ENCODE measurements at places on chromosomes 3 and 15. TPM values are rescaled to one million over a fixed set of nuclear protein-coding genes. Genes with fewer than 3 reads are reported as not detected.
A peak's percentile ranks its signal among the peaks of the same experiment; 100 is the strongest.

ACOX2 gene
- total RNA-seq, result 31.2 TPM

- peak; percentile 93 for DNase-seq
Observed at GRCh38 chr3:42012935-42013690, 51.2 kb upstream of the ULK4 start.

- DNase-seq, result no peak
Observed at GRCh38 chr3:169811631-169812331, 889 bp upstream of the LRRIQ4 start.

DNA sequence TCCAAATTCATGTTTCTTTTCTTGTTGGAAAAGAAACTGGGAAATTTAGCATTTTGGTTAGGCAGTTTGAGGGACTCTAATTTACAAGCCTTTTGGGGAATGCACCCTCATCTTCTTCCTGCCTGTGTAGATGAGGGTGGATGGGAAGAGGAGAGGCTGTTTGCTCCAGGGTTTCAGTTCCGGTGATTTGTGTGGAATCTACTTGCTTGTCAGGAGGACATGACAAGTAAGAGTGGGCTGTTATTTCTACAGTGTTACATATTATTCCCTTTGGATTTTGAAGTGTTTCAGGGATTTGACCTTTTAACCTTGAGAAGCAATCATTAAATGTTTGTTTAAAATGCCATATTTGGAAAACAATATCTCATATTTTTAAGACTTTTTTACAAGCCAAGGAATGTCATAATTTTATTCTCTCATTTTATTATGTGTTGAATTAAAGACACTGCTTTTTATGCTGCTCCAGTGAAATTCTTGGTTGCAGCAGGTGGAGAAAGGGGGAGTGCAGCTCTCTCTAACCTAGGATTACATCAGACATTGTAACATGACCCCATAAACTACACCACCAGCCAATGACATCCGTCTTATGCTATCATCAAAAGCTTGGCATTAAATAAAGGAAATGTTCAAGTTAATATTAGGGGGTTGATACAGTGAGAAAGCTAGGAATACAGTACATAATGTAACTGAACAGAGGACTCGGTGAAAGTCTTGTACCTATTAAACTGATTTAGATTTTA is 30.2 kb downstream of the PLAAT1 start:
- no peak for DNase-seq

- no peak for DNase-seq
Observed at GRCh38 chr15:71281256-71281655, 166.0 kb downstream of the THSD4 start.

- DNase-seq, result no peak
Observed at GRCh38 chr3:16402451-16402850, 111.0 kb downstream of the RFTN1 start.

GRCh38 chr3:33525232-33525631 is 85.0 kb upstream of the UBP1 start:
- DNase-seq, result no peak

CTXN2 gene
- not detected for total RNA-seq

ZNF662 gene
- 6.6 TPM for total RNA-seq

CEMIP gene
- 0.46 TPM for total RNA-seq

DNA sequence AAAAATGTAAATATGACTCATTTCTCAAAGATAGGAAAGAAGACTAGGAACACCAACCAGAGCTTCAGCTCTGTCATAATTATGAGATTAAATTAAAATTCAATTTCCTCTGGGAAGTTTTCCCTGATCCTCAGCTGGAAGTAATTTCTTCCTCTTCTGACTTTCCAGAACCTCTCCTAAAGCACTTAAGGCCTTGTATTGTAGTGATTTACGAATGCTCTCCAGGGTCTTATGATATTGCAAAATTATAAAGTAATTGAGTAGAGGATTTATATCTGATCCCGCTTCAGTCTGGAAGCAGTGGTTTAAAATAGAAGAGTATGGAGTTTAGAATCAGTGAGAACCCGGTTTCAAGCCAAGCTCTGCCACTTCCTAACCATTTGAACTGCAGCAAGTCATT is 279.8 kb downstream of the ZPLD1 start:
- no peak for DNase-seq

- DNase-seq, result peak; percentile 49
Observed at GRCh38 chr15:73969151-73969759, 22.8 kb downstream of the STOML1 start.

- DNase-seq, result no peak
Observed at GRCh38 chr3:174949523-174949922, 90.4 kb downstream of the NAALADL2 start.

DNA sequence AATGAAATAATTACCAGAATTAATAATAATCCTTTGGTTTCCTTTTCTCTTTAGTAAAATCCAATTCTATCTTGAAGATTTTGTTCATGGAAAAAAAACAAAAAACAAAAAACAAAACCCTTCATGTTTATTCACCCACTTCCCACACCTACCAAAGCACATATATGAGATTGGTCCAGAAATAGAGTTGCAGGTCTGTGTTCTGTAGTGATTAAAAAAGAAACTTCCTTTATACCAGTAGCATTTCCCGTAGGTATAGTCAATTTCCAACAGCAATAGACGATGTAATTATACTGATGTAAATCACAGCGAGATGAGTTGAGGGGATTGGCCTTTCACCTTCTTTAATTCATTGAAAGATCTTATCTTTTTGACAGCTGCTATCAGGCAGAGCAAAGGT is 194.6 kb downstream of the SOX2 start:
- DNase-seq, result no peak

CIDEC gene
- 1.9 TPM for total RNA-seq

- no peak for DNase-seq
Observed at GRCh38 chr3:20316238-20316637, 130.2 kb upstream of the SGO1 start.

DNA sequence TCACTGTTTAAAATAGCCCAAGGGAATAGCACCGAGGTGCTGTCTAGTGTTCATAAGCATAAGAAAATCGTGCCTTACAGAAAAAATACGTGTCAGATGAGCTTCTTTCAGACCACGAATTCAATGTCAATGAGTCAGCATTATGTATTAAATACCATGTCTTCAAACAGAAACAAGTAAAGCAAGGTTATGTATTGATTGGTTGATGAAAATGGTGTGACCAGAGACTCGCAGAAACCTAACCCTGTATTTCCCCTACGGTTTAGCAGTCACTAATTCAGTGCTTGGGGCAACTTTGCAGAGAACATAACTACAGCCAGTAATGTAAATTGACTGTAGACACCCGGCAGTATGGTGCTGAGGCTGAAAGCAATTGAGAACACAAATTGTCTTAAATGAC is 307.7 kb downstream of the IL5RA start:
- no peak for DNase-seq

DNA sequence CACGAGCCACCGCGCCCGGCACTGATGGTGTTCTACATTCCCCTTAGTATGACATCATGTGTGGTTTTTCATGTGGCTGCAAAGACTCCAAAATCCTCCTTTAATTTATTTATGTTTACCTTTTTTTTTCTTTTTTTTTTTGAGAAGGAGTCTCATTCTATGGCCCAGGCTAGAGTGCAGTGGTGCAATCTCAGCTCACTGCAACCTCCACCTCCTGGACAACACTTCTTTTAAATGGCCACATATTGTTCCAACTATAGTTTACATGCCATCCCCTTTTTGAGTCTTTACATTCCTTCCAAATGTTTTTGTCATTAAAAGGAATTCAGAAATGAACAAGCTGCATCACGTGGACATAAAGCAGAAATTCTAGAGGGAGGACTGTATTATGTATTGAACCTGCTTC is 10.3 kb upstream of the CDV3 start:
- DNase-seq, result no peak

DNA sequence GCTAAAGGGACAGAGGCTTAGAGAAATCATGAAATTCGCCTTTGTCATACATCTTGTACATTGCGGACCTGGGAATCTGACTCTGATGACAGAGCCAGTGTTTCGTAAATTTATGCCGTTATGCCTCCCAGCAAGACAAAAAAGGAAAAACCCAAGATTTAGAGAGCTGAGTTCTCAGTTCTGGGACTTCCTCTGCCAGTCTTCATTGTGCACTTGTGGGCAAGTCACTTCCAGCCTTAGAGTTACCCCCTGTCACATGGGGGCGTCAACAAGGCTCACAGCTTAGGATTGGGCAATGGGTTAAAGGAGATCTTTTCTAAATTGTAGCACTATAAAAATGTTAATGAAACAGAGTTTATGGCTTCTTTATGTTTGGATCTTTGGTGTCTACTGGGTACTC is 41.9 kb upstream of the MITF start:
- no peak for DNase-seq

DNA sequence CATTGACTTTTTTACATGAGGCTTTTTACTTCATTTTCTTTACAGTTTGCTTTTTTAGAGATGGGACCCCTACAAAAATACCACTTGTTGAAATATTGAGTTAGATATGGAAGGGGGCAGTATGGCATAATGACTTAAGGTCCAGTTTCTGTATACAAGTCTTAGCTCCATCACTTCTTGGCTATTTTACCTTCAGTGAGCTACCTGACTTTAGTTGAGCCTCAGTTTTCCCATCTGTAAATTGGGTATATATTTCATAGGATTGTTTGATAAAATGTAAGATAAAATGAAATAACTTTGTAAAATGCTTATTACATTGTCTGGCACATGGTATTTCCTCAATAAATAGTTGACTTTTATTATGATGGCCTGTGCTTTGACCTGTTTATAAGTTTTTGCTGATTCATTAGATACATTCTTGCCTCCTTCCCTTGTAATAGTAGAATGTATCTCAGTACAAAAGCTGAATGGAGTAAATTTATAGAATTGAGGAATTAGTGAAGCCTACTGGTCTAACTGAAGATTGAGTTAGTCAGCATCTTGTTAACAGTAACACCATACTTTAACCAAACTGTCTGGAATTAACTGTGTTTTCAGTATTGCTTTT is 27.6 kb downstream of the TBC1D23 start:
- no peak for DNase-seq

- no peak for DNase-seq
Observed at GRCh38 chr3:114615523-114616085, 321.8 kb downstream of the TIGIT start.

CYP8B1 gene
- total RNA-seq, result not detected

- DNase-seq, result no peak
Observed at GRCh38 chr15:49423021-49423420, at the start of gene FGF7. Gene FGF7 (plus strand): TSS chr15:49423242. CDS start chr15:49424298, 1,056 bp downstream.

DNA sequence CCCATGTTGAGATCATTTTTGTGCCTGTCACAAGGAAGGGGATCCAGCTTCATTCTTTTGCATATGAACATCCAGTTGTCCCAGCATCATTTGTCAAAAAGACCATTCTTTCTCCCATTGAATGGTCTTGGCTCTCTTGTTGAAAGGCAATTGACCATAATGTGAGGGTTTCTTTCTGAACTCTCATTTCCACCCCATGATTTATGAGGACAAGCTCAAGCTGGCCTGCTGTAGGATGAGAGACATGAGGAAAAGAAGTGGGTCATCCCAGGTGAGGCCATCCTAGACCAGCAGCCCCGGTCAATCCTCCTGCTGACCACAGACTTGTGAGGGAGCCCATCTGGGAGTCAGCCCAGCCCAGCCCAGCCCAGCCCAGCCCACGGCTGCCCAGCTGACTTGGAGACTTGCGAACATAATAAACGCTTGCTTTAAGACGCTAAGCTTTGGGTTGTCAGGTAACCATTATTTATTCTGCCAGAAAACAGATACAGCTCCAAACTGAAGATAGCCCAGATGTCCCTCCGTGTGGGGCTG is 69.0 kb downstream of the LINGO1 start:
- DNase-seq, result no peak

SPATA12 gene
- total RNA-seq, result not detected

SLC25A26 gene
- total RNA-seq, result 18.6 TPM

DNASE1L3 gene
- total RNA-seq, result 0.67 TPM

DNA sequence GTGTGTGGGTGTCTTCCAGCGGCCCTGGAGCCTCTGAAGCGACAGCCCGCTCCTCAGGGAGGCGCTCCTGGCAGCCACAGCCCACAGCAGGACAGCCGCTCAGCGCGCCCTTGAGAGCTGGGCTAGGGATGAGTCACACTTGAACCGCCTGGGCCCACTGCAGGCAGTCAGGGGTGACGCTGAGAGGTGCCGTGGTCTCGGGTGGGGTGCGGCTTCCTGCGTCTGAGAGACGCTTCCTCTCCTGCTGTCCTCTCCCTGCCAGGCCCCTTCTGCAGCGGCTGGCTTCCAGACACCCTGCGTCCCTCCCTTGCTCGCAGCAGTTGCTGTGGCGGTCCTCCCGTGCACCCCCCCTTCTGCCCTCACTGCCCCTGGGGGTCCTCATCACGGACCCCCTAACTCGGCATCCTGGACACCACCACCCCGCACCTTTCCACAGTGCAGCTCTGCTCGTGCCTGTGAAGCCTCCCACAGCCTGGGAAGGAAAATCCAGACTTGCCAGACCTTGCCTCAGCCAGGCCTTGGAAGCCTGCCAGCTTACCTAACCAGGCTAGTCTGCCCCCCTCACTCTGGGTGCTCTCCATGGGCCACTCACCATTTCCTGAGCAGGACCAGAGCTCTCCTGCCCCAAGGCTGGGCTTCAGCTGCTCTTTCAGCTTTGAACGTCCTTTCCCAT is 1.1 kb upstream of the SPTBN5 start:
- peak; percentile 87 for DNase-seq

KNSTRN gene
- 7.5 TPM for total RNA-seq

DNA sequence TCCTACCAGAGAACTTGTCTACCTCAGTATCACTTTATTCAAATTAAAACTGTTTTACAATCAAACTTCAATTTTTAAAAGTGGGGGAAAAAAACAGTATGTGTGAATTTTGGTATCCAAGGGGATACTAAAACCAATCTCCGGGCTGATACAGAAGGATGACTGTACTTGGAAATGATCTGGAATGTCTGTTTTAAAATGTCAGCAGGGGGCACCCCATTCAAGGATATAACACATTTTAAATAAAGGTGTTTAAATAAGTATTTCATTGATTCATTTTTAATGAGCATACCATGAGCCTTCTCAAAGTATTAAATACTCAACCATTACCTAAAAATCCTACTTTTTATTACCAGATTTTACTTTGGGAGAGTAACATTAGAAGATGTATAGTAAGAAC is 67.9 kb downstream of the ULK4 start:
- DNase-seq, result no peak

DNA sequence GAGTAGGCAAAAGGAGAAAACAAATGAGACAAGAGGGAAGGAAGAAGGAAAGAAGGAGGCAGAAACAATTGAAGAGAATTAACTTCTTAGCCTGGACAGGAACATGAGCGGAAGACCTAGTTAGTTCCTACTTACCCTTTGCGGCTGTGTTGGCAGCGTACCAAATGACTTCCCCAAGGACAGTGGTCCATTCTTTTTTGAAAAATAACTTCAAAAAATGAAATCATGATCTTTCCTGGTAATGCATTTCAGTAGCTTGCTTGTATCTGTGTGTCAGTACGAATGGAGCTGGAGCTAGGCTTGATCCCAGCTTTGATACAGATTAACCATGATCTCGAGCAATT is 41.5 kb upstream of the CFAP161 start:
- DNase-seq, result no peak

APOD gene
- 692 TPM for total RNA-seq

- DNase-seq, result no peak
Observed at GRCh38 chr3:94225148-94225865, 162.4 kb downstream of the NSUN3 start.

TRPM1 gene
- total RNA-seq, result not detected

GRCh38 chr15:57355259-57355658 is 21.0 kb upstream of the CGNL1 start:
- no peak for DNase-seq
